ENCODE measurements at places on chromosomes 7 and 10.

DNA sequence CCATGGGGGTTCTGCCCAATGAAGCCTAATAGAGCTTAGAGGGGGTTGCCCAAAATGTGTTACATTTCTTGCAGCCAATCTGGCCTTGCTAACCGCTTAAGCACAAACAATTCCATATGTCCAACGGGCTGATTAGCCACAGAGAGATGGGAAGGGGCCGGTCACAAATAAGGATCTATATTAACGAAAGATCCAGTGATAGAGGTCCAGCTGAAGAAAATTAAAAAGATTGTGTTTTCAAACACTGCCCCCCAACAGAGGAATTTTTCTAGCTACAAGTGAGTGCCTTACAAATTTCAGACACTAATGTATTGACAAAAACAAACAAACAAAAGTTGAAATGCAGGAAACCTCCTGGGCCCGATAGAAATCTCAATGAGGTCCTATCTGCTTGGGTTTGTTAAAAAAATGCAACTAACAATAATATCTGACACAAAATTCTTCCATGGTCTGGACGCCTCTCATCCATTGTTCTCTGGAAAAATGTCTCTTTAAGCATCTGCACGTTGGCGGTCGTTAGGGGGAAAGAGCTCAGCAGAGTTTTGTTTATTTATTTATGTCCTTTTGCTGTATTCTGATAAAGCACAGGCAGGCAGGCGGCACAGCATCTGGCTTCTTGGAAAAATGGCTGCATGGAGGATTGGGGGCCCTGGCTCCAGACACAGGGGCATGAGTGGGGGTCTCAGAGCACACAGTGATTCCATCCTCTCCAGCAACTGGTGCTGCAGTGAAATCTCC is 402.0 kb downstream of the RPS24 start:
- DNase-seq, result no peak

DNA sequence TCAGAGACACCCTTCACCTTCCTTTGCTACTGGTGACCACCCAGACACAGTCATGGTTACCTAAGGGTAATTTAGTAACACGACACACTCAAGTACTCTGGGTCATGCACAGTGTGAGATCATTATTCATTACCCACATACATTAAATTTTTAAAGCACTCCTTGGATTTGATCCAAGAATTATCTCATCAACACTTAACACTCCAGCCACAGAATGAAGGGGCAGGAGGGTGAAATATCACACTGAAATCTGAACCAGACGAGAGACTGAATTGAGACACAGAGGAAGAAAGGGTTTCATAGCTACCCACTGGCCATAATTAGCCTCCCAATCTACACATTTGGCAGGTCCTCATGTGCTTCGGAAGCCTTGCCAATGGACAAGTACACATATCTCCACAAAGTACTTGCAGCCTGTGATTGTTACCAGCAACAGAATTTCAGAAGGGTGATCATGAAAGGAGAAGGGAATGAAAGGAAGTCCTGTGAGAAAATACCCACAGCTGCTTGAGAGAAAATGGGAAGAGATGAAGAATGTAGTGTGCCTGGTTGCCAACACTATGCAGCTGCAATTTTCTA is 189.3 kb downstream of the POLR1F start:
- DNase-seq, result no peak

- no peak for DNase-seq
Measured at GRCh38 chr10:77445547-77445946, 192.1 kb downstream of the KCNMA1 start.

GRCh38 chr10:65213170-65213569 is 1692.0 kb downstream of the REEP3 start:
- DNase-seq, result no peak

DNA sequence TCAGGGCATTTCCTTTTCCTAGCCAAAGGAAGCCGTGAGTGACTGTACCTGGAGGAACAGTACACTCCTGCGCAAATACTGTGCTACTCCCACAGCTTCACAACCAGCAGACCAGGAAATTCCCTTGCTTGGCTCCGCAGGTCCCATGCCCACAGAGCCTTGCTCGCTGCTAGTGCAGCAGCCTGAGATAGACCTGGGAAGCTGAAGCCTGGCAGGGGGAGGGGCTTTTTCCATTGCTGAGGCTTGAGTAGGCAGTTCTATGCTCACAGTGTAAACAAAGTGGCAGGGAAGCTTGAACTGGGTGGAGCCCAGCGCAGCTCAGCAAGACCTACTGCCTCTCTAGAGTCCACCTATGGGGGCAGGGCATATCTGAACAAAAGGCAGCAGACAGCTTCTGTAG is 291.2 kb downstream of the HGF start:
- no peak for DNase-seq

DNA sequence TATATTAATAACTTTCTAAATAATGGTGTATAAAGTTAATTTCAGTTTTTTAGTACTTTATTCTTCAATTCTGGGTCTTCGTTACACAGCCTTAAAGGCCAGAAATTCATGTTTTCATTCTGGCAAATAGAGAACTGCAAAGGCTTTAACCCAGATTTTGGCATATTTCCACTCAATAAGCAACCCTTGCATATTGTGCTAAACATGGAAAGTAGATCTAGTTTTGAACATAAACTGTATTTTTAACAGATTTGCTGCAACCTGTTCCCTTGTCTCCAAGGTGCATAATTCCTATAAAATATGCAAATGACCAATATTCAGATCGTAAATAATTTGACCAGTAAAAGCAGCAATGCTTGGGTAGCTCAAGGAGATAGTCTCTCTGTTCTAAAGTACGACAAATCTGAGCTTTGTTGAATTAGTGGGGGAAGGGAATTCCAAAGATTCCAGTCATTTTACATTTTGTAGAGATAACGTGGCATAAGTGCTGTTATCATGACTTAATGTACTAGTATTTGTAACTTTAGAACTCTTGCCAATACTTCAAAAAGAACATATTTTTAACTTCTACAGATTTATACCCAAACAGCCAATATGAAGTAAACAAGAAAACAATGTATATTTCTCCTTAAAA is 46.4 kb upstream of the RSBN1L start:
- no peak for DNase-seq

- no peak for DNase-seq
Measured at GRCh38 chr7:10708447-10708846, 265.2 kb upstream of the PHF14 start.

DNA sequence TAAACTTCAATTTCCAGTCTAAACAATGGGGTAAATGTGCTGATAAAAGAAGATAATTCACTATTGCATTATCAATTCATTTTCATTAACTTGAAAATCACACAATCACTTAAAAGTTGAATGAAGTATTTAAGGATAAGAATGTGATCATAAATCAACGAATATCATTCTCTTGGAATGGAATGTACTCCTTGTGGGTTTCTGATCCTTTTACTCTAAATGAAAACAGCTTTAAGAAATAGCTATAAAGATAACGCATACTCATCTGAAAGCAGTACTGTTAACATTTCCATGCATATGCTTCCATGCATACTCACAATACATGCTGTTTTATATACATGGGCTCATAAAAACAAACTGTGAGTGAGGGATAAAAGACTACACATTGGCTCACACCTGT is 108.8 kb downstream of the ATE1 start:
- no peak for DNase-seq

DNA sequence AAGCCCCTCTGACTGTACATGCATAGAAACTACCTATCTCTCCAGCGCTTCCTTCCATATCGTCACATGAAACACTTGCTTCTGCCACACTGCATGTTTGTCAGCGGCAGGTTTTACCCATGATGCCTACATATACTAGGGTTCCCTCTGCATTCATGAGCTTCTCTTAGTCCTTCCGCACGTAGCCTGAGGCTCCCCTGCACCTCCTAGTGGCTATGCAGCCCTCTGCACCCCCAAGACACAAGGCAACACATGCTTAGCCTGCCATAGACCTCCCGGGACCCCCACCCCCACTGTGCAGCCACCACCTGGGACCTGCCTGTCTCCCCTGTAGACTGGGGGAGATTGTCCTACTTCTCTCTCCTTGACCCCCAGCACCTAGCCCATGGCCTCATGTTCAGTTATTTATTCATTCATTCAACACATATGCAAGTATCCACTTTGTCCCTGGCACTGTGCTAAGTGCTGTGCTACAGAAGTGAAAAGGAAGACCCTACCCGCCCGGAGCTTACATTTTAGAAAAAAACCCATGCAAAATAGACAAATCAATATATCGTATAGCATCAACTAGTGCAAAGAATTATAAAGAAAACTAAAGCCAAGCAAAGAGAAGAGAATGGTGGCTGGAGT is 23.5 kb downstream of the TMEM273 start:
- no peak for DNase-seq

DNA sequence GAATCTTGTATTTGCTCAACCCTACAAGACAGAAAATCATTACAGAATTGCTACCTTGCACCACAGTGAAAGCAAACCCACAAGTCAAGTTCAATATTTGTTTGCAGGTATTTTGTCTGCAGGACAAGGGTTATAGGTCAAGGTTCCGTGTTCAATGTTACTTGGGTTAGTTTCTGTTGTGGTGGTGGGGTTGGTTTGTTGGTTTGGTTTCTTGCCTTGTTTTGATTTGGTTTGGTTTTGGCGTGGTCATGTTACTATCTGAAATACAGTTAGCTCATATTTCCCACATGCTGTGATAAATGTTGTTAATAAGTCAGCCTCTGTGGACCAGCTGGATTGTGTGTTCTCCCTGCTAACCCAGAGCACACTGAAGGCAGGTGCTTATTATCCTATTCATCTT is 75.6 kb upstream of the INSIG1 start:
- no peak for DNase-seq
